ENCODE measurements at places on chromosomes 5 and 9.

GRCh38 chr9:137759117-137759516 lies 118.5 kb upstream of the CACNA1B start:
- DNase-seq = no peak

DNA sequence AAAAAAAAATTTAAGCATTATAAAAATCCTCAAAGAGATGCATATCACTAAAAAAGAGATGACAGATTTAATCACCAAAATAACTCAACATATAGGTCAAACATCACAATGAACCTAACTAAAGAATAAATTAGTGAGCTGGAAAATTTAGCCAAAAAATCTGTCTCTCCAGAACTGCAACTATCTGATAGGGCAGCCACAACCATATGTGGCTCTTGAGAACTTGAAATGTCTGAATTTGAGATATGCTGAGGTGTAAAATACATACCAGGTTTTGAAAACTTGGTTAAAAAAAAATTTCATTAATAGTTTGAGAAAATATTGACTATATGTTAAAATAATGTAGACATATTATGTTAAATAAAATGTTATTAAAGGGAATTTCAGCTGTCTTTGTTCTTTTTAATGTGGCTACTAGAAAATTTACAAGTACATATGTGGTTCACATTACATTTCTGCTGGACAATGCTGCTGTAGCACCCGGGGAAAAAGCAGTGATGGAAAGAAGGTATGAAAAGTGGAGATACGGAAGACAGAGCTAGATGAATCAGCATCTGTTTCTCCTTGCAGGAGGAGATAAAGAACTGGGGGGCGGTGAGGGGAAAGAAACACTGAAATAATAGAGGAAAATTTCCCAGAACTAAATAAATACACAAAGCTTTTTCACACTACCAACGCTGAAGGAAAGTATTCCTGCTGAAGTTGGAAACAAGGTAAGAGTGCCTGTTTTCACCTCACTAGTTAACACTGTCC lies 66.1 kb downstream of the DCP2 start:
- DNase-seq = no peak

DNA sequence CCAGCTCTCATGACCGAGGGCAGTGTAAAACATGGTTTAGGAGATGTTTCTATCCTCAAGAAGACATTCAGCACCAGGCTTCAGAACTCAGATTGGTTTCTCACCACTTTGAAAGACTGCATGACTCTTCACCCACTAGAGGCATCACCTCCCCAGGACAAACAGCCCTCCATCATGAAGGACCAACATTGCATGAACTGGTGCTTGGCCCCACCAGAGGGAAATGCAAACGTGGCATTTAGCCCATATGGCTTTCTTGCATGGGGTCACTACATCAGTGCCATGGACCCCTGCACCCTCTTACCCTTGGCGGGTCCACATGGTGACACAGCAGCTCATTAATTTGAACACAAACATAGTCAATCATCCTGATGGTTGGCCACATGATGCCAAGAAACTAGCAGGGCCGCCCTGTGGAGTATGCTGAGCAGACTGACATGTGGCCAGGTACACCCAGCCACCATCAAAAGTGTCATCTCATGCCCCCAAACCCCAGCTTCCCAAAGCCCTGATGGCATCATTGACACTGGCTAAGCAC lies 129.5 kb upstream of the FSTL4 start:
- DNase-seq = no peak

DNA sequence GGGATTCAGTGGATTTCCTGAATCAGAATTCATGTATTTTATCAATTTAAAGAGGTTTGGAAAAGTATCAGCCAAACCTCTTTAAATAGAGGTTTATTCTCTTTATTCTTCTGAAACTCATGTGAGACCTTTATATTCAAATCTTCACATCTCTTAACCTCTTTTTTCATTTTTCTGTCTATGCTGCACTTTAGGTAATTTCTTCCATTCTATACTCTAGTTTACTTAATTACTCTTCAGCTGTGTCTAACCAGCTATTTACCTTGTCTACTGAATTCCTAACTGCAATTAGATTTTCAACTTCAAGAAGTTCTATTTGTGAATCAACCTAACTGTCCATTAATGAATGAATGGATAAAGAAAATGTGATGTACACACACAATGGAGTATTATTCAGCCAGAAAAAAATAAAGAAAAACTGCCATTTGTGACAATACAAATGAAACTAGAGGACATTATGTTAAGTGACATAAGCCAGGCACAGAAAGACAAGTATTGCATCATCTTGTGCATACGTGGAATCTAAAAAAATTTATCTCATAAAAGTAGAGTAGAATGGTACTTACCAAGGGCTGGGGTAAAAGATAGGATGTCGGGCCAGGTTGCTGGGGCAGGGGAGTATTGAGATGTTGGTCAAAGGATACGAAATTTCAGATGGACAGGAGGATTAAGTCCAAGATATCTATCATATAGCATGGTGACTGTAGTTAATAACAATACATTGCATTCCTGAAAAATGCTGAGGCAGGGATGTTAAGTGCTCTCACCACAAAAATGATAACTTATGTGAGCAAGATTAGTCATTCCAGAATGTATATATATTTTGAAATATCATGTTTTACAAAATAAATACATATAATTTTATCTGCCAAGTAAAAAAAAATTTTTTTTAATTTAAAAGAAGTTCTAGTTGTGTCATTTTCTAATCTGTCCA lies 129.5 kb upstream of the LRRTM2 start:
- DNase-seq = no peak

DNA sequence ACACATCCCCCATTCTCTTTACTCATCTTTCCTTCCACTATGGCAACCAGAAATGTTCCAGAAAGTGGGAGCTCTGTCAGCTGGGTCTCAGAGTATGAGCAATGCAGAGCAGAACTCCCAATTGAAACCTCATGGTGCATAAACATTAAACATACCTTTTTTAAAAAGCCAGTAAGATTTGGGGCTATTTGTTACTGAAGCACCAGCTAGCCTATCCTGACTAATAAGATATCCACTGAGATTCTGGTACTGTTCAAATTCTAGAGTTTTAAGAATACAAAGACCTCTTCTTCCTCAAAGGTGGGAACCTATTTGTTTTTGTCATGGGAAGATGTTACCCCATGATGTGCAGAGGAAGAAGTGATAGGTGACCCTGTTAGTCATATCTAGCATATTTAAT lies 46.1 kb upstream of the EGFLAM start:
- DNase-seq = no peak

GRCh38 chr9:129866394-129867135 lies 31.3 kb downstream of the USP20 start:
- DNase-seq = no peak

DNA sequence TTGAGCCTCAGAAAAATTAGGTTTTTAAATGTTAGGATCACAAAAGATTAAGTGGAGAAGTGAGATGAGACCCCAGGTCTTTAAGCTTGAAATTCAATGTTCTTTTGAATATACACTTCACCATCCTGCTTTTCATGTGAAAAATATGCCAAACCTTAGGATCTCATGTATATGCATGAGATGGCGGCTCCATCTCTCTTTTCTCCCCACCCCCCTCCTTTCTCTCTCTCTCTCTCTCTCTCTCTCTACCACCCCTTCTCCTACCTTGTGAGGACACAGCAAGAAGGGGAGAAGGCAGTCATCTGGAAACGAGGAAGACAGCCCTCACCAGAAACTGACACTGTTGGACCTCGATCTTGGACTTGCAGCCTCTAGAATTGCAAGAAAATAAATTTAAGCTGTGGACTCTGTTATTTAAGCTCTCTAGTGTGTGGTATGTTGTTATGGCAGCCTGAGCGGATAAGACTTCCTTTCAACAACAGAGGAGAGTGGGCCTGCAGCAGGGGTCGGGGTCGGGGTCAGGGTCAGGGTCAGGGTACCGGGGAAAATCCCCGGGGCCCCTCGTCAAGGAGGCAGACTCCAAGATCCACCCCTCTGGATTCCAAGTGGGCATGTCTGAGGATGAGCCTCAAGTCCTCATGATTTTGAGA lies 16.4 kb upstream of the ALDH1B1 start:
- DNase-seq = no peak

GRCh38 chr5:163437309-163438182 lies at the start of gene CCNG1:
TSS of gene CCNG1 (plus strand) at chr5:163437595. CDS start at chr5:163439257, 1,662 bp downstream.
- peak; percentile 97 for DNase-seq

- DNase-seq = no peak
Observed at GRCh38 chr5:129687941-129688340, 60.0 kb upstream of the MINAR2 start.

DNA sequence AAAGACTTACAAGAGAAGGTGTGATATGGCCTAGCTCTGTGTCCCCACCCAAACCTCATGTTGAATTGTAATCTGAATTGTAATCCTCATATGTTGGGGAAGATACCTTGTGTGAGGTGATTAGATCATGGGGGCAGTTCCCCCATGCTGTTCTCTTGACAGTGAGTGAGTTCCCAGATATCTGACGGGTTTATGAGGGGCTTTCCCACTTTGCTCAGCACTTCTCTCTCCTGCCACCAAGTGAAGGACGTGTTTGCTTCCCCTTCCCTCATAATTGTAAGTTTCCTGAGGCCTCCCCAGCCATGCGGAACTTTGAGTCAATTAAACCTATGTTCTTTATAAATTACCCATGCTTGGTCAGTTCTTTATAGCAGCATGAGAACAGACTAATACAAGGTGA lies 49.0 kb downstream of the CDO1 start:
- no peak for DNase-seq

- no peak for DNase-seq
Observed at GRCh38 chr5:132764671-132765238, 12.3 kb downstream of the SEPTIN8 start.

- DNase-seq = no peak
Observed at GRCh38 chr5:69364414-69364813, 4.9 kb downstream of the AK6 start.

DNA sequence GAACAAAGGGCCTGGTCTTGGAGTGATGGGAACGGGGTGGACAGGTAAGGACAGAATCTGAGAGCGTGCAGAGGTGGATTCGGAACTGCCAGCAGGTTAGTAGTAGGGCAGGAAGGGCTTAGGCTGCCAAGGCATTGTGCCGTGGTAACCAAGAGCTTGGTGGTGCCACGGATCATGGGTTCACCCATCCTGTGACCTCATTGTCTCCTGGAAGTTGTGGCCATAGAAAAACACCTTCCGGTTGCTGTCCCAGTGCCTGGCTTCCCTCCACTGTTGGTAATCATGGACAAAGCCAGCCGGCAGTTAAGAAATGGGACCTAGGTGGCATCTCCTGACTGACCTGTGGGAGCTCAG lies 42.5 kb upstream of the CFAP157 start:
- no peak for DNase-seq
